Stimulated activated CD8-positive, alpha-beta memory T cell treated with anti-CD3 and anti-CD28 coated beads, Interleukin-4, amount 100 ng/mL, for 1 hour (primary cell): ENCODE measurements at places on chromosomes 1 and 21.

DNA sequence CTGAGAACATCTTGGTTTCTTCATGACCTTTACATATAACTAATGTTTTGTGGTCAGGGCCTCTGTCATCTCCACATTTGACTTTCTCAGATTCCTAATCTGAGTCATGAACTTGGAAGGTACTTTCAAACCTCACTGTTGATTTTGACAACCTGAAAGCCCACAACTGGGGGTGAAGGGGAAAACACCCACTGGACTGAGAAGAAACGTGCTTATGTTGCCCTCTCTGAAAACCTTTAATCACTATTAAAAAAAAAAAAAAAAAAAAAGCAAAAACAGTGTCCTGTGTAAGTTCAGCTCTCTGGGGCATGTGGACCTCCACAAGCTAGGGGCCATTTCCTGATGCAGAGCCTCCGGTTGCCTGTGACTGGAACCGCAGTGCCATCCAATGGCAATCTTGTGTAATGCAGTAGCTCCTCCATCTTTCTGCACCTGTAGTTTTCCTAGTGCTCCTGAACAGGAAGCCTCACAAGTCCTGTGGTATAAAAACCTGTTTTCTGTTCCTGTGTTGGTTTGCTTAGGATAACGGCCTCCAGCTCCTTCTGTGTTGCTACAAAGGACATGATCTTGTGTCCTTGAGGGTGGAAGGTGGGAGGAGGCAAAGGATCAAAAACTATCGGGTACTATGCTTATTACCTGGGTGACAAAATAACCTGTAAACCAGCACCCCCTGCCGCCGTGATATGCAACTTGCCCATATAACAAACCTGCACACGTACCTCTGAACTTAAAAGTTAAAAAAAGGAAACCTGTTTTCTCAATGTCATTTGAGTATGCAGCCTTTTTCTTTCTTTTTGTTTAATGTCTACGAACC, 124.5 kb downstream of the ZNF648 start:
- no peak for DNase-seq

DNA sequence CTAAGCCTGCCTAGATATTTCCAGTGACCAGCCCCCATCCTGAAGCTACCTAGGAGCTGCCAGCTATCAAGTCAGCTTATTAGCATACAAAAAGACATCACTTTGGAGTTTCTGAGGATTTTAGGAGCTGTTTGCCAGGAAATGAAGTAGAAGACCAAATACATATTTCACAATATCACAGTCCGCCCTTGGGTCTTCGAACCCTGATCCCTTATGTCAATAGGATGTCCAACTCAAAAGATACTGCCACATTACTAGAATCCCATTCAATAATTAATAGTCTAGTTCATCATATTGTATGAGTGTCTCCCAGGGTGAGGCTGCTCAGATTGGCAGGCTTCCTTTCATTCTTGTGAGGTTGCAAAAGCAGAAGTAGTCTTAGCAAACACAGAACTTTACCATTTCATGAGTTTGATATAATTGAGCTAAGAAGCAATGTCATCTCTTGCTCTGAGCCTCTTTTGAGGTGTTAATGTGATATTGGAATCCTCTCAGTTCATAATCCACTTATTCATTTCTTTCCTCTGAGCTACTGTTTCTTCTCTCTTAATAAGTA, 13.6 kb downstream of the IPO9 start:
- no peak for DNase-seq

DNA sequence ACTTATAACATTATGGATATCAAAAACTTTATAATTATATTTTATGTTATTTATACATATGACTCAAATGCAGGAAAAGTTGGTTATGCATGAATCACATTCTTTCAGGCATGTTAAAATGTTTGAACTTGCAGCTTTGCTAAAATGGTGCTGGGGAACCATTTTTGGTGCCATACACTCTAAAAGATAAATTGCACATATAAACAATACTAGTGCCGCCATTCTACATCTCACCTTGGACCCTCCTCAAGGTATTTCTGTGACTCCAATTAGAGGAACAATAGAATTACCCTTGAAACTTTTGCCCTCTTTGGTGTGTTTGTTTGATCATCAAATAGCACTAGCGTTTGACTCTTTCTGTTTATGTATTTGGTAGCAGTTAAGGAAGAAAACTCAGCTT, 997 bp downstream of the PRKACB start:
- DNase-seq = no peak

- no peak for DNase-seq
Measured at GRCh38 chr1:160777486-160778089, 18.4 kb upstream of the LY9 start.

GRCh38 chr1:145719230-145720079, at the start of gene CD160:
Gene CD160 (plus strand): TSS chr1:145719499. CDS start chr1:145728328, 8,829 bp downstream.
- DNase-seq = no peak

DNA sequence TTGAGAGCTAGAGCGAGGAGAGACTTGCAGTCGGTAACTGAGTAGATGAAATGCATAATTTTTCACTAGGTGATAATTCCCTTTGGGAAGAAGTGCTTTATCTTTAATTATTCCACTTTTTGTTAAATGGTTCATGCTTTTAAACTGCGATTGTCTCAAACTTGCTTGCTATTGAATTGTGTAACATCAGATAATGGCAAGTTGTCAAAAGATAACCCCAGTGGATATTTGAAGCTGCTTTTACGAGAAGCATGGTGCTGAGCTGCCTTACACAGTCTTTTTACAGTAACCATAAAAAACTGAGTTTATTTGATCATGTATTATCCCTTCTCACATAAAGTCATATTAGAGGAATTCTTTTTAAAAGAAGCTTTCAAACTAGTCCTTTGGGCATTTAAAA, 30.2 kb downstream of the TMEM50B start:
- no peak for DNase-seq

- no peak for DNase-seq
Measured at GRCh38 chr1:70442490-70442889, 31.4 kb downstream of the CTH start.

GRCh38 chr1:214582289-214582891, 20.6 kb upstream of the CENPF start:
- no peak for DNase-seq

DNA sequence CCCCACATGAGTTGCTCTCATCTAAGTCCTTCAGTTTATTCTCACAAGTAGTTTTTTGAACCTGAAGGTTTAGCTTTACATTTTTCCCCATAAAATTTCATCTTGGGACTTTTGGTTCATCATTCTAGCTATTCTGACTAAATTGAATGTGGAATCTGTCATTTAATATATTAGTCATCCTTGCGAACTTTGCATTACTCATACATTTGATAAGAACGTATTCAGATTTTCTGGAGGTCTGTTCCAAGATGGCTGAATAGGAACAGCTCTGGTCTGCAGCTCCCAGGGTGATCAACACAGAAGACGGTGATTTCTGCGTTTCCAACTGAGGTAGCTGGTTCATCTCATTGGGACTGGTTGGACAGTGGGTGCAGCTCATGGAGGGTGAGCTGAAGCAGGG, 59.8 kb upstream of the CSF1 start:
- DNase-seq = no peak

DNA sequence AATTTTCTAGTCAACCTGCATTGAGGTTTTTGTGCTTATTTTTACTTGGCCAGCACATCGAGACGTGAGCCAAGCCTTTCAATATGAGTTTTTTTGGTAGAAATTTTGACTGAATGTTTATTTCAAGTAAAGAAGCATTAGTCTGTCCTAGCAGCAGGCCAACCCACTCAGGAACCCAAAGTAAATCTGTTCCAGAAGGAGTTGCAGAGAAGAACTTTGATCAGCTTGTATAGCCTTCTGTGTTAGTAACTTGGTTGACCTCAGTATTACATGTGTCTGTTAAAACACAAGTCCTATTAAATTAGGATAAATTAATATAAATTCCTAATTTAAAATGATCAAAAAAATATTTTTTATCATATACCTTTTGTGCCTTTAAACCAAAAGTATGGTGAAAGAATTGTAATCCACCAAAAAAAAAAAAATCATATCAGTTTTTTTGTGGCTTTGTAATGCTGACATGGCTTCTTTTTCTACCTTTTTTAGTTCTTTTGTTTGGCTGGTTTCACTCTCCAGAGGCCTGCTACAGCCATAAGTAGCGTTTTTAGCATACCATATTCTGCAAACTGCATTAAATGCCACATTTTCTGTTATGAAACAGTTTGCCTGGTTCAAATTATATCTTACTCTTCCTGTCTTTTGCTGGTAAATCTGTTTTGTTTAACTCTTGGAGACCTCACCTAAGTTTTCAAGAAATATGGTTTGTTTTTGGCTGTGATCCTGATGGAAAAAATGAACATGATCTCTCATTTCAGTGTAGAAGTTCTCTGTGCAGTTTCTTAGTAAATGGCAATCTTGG, 39.5 kb downstream of the ATF6 start:
- no peak for DNase-seq

GRCh38 chr1:10896673-10897072, 100.2 kb upstream of the CASZ1 start:
- no peak for DNase-seq

GRCh38 chr1:211896958-211897357, 66.4 kb upstream of the LPGAT1 start:
- DNase-seq = no peak

DNA sequence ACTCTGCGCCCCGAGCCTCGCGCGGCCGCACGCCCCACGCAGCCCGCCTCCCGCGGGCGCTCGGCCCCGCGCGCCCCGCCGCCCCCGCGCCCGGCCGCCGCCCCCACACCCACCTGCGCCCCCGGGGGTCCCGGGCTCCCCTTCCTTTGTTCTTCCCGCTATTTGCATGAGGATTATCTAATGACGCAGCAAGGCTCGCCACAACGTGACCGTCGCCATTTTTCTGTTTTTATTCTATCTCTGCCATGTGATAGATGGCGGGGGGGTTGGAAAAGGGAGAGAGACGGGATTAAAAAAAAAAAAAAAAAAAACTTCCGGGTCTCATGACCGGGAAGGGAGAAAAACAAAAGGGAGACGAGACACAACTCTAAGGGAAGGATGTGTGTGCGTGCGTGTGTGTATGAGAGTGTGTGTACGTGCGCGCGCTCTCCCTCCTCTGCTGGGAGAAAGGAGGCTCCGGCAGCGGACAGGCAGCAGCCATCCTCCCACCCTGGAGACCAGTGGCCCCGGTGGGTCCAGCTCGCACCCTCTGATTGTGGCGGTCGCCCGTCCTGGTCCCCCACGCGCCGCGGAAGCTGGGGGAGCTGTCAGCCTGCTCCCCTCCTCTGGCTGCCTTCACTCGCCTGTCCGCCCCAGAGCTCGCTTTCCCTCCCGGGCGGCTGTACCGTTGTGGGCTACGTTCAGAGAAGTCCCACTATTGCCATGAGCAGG, 80.4 kb upstream of the AK4 start:
- peak; percentile 20 for DNase-seq

GRCh38 chr1:213871179-213871578, 116.6 kb upstream of the PROX1 start:
- DNase-seq = no peak

GRCh38 chr1:19309123-19309813, 2.7 kb downstream of the AKR7A2 start:
- DNase-seq = no peak

DNA sequence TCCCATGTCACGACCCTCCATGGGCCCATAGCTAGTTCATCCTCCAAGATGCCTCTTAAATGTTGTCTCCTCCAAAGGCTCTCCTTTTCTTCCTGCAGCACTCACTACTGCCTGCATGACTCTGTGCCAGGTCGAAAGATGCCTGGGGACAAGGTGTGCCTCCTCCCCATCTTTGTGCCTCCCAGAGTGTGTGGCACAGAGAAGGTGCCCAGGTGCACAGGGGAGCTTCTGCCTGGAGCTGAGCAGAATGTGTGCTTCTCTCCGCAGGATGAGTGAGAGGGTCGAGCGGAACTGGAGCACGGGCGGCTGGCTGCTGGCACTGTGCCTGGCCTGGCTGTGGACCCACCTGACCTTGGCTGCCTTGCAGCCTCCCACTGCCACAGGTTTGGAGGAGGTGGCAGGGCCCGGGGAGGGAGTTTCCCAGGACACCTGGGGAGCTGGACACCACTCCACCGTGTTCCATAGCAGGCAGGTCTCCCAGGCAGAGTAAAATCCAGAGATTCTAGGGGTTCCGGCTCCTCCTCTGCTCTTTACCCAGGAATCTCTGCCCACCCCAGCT, 6.9 kb upstream of the PPM1J start:
- no peak for DNase-seq

- DNase-seq = no peak
Measured at GRCh38 chr21:46111857-46112724, 14.2 kb downstream of the COL6A2 start.

GRCh38 chr1:110617116-110617515, 11.0 kb upstream of the KCNA2 start:
- no peak for DNase-seq

DNA sequence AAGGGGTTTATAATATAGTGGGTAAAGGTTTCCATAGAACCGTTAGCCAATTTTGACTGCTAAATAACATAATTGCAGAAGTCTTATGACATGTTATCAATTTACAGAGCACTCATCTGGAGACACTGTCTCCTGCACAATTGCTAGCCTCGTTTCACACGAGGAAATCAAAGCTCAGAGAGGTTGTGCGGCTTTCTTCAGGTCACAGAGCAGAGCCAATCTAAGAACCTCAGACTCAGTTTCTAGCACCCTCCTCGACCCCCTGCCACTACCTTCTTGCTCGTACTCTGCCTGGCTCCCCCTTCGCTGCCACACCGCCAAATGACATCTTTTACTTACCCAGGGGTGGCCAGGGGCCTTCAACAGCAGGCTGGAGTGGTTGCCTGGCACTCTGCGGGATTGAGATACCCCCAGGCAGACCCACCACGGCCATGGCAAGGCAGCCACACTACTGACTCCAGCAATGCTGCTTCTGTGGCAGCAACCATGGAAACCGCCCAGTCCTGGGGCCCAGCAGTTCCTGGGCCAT, 16.0 kb upstream of the CASZ1 start:
- no peak for DNase-seq

DNA sequence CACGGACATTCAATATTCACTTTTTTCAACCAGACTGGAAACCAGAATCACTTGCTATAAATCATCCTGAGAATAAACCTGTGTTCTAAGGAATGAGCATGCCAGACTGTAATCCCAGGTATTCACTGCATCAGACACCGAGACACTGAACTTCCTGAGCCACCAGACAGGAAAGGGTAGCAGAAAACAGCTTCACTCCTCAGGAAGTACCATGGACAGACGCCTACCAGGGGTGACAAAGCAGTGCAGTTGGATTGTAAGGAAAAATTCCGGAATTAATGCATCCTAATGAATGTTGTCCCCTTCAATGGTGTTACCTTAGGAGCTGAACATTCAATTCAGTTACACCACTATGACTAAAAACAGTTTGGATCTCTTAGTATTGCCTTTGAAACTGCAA, 156.1 kb downstream of the PIGK start:
- DNase-seq = no peak

- DNase-seq = no peak
Measured at GRCh38 chr21:46061063-46061462, 36.8 kb upstream of the COL6A2 start.
